ENCODE measurements at places on chromosomes 3 and 15.

DNA sequence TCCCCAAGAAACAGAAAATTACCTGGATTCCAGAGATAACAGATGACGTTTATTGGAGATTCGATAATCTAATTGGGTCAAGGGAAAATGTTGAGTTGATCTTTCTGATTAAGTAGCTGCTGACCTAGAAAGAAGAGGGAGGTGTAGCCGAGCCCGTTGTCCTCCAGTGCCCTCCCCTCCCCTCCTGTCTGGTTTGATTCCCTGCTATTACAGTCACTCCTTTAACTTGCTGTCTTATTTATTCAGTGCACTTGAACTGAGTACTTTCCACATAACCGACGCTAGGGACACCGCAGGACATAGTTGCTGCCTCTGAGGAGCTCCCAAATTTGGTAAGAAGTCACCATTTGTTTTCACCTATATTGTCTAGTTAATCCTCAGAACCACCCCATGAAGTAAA is 103.7 kb downstream of the AQP9 start:
- no peak for DNase-seq

DNA sequence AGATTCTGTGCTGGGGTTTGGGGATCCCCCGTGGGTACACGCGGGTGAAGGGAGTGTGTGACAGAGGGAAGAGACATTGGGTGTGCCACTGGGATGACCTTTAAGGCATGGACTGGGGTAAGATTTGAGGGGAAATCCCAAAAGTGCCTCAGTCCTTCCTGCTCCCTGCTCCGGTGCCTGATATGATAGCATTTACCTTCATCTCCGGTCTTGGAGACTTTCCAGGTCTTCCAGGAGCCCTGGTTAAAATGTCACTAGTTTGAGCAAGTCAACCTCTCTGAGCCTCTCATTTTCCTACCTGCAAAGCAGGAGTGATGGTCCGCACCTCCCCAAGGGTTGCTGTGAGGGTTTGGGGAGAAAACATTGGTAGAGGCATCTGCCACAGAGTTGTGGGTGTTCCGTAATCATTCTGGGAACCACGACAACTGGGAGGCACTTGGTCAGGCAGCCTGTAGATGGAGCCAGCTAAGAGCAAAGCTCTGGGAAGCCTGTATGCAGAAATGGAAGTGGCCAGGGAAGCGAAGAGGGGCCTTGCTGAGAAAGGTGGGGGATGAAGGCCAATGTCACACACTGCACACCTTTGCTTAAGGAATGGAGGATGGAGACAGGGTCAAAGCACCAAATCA is 33.9 kb upstream of the KIF23 start:
- DNase-seq: no peak

GRCh38 chr3:41682996-41683395 is 278.9 kb downstream of the ULK4 start:
- DNase-seq: no peak

DNA sequence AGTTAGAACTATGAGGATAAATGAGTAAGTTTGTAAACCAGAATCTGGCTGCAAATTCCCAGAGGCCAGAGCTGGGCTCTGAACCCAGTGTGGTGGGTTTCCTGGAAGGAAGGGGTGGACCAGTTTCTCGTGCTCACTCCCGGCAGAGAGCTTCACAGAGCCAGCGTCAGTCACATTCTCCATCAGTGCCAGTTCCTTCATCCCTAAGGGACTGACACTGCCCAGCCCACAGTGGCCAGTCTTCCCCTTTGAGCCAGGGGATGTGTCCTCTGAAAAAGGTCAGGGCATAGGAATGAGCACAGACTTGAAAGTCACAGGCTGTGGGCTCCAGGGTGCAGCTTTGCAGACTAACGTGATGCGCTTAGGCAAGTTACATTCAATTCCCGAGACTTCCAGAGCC is 135.8 kb upstream of the HACD2 start:
- no peak for DNase-seq

- DNase-seq: no peak
Observed at GRCh38 chr3:175489406-175489805, 630.3 kb downstream of the NAALADL2 start.

- no peak for DNase-seq
Observed at GRCh38 chr3:54008099-54008498, 114.3 kb upstream of the CACNA2D3 start.

GRCh38 chr3:98962951-98963350 is 61.5 kb upstream of the DCBLD2 start:
- no peak for DNase-seq

DNA sequence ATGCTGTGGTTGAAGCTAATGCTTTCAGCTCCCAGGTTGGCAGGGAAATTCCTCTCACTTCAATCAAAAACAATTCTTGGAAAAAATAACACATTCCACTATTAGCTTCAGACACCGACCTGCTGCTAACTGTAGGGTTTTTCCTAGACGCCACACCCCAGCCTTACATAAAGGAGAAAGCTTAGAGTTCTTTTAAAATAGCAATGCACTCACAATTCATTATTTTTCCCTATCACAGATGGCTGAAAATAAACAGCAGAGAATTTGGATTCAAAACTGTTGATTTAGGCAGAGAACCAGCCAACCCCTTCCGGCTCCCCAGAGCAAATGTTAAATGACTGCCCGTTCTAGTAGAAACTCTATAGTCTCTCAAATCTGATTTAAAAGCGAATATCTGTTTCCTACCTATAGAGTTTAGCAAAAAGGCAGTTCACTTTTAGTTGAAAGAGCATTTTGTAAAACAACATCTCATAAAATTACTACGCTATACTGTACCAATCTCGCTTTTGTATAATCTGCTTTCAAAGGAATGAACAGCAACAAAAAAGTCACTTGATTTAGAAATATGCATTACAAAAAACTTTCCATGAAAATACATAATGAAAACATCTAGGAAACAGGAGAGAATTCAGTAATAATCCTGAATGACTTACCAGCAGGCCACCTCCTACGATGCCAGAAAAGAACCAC is 586 bp downstream of the TM4SF1 start:
- DNase-seq: no peak

DNA sequence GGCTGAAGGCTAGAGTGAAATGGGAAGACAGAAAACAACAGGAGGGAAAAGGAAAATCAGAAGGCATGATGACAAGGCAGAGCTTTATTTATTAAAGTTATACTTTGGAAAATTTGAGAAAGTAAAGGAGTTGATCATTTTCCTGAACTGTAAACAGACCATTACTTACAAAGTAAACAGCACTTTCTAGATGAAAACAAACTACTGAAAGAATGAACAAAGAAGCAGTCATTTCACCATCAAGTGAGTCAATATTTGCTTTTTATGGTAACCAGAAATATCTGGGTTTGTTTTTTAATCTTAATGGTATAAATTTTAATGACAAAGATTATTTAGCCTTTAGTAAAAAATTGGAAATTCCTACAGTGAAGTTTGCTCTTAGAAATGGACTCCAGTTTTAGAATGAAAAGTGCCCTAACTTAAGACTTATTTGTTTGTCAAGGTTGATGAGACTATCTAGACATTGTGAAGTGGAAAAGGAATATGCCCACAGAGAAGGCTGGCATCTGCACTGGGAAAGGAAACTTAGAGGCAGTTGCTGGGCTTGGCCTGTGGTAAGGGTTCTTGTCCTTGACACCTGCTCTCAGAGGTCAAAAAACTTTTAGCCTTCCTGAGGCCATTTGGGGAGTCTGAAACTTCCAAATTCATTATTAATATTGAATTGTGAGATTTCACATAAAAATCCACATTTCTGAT is 47.2 kb downstream of the SPTSSB start:
- DNase-seq: no peak

DNA sequence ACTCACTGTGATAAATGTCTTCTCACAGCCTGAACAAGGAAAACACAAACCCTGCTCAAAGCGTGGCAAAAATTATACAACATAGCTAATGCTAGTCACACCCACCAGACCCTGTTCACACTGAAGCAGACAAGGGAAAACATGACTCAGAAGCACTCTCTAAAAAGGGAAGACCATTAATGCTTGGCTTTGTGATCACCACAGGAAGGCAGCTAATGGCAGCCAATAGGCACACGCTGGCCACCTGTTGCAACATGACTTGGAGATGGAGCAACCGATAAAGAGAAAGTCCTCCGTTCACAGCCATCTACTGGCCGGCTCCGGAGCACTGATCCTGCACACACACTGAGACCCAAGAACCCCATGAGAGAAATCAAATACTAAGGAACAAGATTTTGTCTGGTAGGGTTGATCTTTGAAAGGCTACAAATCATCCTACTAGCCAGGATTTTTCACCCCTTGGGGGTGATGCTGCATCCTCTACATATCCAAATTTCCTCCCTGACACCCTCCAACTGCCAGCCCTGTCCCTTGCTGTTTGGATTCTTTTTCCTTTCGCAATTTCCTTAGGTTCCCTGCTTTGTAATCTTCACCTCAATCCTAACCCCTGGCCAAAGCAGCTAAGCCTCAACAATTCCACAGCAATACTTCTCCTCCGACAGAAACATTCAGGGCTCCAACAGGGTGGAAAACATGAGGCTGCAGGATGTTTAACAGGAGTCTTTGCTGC is 3.2 kb downstream of the ZXDC start:
- no peak for DNase-seq

- DNase-seq: no peak
Observed at GRCh38 chr3:156892701-156893100, 66.5 kb downstream of the LEKR1 start.

GRCh38 chr3:55782807-55783206 is 295.7 kb upstream of the WNT5A start:
- no peak for DNase-seq

DNA sequence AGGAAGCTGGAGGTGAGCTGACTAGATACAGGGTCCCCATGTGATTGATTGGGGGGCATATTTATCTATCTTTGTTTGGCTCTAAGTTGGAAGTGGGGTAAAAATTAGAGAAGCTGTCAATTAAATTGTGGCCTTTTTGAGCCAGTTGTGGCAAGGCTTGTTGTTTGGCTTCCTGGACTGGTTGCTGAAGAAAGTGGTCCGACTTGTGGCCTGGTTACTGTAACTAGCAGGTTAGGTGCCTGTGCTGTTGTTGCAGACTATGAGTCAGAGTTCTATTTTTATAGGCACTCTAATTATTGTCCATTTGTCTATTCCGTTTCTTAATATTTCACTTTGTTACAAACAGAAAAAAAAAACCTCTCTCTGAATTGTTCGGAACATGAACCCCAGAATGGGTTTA is 129.1 kb upstream of the CNTN6 start:
- no peak for DNase-seq

DNA sequence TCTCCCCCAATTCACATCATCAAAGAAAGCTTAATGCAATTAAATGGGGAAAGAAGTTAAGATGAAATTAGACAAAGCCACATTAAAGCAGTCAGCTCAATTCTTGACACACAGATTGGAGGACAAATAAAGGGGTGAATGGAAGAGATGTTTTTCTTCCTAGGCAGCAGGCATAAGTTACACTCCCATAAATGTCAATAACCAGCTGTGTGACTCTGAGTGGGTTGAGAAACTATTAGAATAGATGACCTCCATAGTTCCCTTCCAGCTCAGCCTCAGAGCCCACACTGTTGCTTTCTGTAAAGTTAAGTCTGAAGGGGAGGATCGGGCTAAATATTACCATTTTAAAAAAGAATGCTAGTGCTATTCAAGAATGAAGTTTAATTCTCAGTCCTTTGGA is 71.0 kb downstream of the THBS1 start:
- no peak for DNase-seq

DNA sequence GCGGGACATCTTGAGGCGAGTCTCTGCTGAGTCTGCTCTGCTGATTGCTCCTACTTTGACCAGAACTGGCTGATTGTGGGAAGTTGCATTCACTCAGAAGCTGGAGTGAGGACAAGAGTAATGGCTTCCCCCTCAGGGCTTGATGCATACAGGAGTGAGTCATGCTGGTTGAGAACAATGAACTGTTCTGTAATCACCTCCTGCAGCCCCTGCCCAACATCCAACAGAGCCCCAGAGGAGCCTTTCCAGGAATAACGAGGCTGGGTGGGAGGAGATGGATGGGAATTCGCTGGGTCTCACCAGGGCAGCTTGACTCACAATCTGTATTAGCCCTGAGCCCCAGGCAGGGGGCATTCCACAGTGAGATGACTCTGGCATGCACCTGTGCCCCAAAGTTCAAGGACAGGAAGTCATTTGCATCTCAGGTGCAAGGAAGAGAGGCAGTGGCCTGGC is 85.0 kb downstream of the RAB11A start:
- no peak for DNase-seq

GRCh38 chr3:116020495-116020894 is 397.2 kb downstream of the GAP43 start:
- DNase-seq: no peak

DNA sequence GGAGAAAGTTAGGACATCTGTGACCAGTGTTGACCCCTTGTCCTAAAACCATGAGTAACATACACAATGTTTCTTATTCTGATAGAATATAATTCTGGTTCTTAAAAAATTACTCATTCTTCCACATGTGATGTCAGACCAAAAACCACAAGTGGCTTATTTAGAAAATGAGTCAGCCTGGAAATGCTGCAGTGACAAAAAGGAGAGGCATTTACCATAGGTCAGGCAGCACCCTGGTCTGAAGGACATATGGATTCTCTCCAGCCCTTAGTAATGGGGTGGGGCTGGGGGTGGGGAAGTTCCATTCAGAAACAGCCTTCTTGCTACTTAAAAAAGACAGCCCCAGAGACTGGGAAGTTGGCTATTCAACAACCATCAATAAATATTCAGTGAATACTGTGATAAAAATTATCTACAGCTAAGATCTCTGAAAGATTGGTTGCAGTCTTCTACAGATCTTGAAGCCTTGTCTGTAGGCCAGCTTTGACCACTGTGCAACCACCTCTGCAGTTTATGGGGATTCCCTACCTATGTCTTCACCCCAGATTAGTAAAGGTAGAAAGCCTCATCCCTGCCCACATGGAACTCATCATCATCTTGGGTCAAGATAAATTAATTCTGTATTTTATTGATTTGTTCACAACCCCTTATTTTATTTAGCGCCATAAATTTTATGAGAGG is 34.9 kb upstream of the TIMP4 start:
- DNase-seq: peak; percentile 48

GRCh38 chr15:55434989-55435825 is 26.9 kb downstream of the PIERCE2 start:
- peak; percentile 31 for DNase-seq

GRCh38 chr3:188021041-188021440 is 132.9 kb upstream of the LPP start:
- DNase-seq: no peak

DNA sequence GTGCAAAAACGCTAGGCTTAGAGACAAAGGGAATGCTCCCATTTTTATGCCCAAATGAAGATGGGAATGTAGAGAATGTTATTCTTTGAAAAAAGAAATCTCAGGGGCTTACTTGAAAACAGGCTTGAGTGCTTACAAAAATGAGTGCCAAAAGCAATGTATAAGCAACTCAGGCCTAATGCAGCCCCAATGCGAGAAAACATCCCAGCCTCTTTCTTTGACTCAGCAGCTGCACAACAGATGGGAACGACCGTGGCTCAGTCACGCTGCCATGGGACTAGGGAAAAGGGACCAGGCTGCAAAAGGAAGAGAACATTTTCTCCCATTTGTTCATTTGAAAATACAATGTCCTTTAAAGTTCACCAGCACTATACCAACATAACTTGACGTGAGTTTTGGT is 246.4 kb upstream of the LRIG1 start:
- no peak for DNase-seq

- no peak for DNase-seq
Observed at GRCh38 chr3:163971861-163972260, 1106.4 kb downstream of the SI start.

Data from activated CD8-positive, alpha-beta T cell treated with anti-CD3 and anti-CD28 coated beads, Interleukin-2, amount 10 ng/mL, durations not matched to agents 7 days and 5 days (primary cell).